ENCODE measurements at places on chromosomes 4 and X. TPM values are rescaled to one million over a fixed set of nuclear protein-coding genes. Genes with fewer than 3 reads are reported as not detected.

SPANXN4 gene
- polyA plus RNA-seq, result not detected

PDE6B gene
- 10.8 TPM for polyA plus RNA-seq

CBR4 gene
- 24.1 TPM for polyA plus RNA-seq

MSN gene
- polyA plus RNA-seq, result 124 TPM

FGB gene
- 23.5 TPM for polyA plus RNA-seq

FGFBP1 gene
- 1.2 TPM for polyA plus RNA-seq

PIGA gene
- polyA plus RNA-seq, result 5.7 TPM

HS3ST1 gene
- polyA plus RNA-seq, result 1.1 TPM

UCHL1 gene
- 353 TPM for polyA plus RNA-seq

FABP2 gene
- not detected for polyA plus RNA-seq

ZNF157 gene
- 0.17 TPM for polyA plus RNA-seq

AKAP4 gene
- polyA plus RNA-seq, result not detected

TEC gene
- 1.1 TPM for polyA plus RNA-seq
